ENCODE measurements at places on chromosomes 2 and 18.

- DNase-seq, result no peak
Measured at GRCh38 chr18:27996801-27997272, 180.1 kb downstream of the CDH2 start.

GRCh38 chr2:38466876-38467767 is 90.0 kb upstream of the ATL2 start:
- no peak for DNase-seq

DNA sequence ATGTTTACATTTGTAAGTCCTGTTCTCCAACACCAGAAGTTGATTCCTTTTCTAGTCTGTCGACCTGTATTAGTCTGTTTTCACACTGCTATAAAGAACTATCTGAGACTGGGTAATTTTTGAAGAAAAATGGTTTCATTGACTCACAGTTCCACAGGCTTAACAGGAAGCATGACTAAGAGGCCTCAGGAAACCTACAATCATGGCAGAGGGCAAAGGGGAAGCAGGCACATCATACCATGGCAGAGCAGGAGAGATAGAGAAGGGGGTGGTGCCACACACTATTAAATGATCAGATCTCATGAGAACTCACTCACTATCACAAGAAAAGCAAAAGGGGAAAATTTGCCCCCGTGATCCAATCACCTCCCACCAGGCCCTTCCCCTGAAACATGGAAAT is 112.8 kb upstream of the MAP3K20 start:
- DNase-seq, result peak; percentile 9

DNA sequence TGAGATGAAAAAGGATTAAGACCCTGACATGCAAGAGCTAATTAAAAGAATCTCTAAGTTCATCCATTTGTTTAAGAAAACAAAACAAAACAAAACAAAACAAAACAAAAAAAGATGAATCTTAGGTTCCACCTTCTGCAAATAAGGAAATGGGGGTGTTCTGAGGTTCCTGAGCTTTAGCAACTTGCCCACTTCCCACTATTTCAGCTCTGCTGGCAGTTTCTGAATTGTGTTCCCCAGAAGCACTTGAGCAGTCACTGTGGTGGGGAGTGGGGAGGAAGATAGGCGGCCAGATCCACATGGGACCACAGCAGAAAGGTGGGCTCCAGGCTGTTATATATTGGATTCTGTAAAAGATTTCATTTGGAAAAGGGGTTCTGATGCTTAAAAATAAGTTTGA is 20.3 kb downstream of the INO80C start:
- DNase-seq, result no peak

GRCh38 chr2:232542715-232543467 is 3.4 kb downstream of the CHRNG start:
- DNase-seq, result no peak

DNA sequence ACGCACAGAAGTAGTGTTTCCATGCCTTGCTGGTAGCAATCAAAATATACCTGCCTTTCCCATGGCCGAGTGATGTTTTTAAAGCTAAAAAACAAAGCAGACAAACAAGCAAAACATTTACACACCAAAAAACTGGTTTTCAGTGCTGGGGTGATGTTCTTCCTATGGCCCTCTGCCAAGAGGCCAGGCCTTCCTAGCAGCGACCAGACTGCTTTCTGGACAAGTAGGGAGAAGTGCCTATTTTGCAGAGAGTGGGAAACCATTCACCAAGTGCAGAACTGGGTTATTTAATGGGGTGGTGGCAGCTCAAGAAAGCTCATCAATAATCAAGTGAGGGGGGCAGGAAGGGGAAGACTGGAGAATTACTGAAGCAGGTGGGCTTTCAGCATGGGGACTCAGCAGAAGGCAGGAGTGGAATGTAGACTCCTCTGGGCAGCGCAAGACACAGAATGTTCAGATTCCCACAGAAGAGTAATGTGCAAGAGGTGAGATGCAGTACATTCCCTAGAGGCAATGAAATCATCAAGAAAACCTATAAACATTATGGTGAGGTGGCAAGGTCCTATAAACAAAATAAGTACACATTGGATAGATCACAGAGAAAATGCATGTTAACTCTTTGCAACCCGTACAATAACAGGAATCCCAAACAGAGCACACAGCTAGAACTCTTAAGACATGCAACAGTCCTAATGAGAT is 44.0 kb downstream of the CPO start:
- DNase-seq, result peak; percentile 11

DNA sequence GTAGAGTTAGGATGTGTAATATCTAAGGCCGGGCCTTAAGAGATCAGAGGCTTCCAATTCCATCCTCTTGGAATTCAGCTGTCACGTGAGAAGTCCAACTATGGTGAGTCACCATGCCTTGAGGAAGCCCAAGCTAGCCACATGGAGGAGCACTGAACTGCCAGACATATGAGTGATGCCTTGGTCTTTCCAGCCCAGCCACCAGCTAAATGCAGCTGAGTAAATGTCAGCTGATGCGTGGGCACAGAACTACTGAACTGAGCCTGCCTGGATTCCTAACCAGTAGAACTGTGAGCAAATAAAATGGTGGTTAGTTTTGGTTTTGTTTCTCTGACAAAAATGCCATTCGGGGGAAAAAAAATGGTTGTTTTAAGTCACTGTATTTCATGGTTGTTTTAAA is 153.7 kb upstream of the SERTAD2 start:
- DNase-seq, result peak; percentile 99

GRCh38 chr2:128452024-128452411 is 133.3 kb upstream of the HS6ST1 start:
- DNase-seq, result no peak
